ENCODE measurements at places on chromosomes 6 and 20.
A peak's percentile ranks its signal among the peaks of the same experiment; 100 is the strongest.

DNA sequence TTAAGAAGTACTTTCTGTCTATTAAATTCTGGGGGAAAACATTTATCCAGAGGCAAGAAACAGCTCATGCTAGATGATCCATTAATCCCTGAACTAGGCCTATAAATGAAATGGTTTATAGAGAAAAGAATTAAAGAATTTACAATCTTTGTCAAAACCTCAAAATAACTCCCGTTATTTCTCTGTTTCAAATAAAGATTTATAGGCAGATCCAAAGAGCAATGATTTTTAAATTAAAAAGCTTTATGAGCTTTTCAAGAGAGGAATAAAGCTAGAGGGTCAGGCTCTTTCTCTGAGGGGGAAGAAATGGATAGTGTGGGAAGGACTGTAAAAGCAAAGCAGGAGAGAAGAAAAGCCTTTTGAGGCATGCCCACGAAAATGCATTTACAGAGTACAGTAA, 82.5 kb upstream of the OGFRL1 start:
- DNase-seq = no peak

- DNase-seq = no peak
These were observed 23.2 kb downstream of the ID4 start for GRCh38 chr6:19860235-19860877.

- DNase-seq = no peak
These were observed 268.8 kb downstream of the BTBD9 start for GRCh38 chr6:38370653-38371601.

GRCh38 chr6:66605971-66606370, 898.9 kb upstream of the EYS start:
- peak; percentile 60 for DNase-seq

DNA sequence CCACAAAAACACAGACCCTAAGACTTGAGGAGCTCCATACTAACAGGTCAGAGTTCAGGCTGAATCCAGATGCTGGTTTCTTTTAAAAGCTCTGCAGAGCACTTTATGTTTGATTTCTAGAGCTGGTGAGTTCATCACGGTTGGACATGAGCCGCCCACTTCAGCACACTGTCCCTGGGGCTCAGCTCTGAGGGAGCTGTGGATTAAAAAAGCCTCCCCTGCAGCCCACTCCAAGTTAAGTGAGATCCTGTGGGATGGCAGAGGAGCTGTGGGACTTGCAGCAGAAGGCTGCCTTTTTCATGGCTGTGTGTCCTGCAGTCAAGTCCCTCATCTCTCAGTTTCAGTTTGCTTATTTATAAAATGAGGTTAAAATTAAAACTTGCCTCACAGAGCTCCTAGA, 110.5 kb downstream of the FOXO3 start:
- no peak for DNase-seq

GRCh38 chr6:121382467-121383121, 48.3 kb upstream of the TBC1D32 start:
- DNase-seq = no peak

- DNase-seq = no peak
These were observed 14.8 kb downstream of the MARCKS start for GRCh38 chr6:113871975-113872374.

- DNase-seq = no peak
These were observed 13.1 kb downstream of the NOX3 start for GRCh38 chr6:155442562-155442961.

DNA sequence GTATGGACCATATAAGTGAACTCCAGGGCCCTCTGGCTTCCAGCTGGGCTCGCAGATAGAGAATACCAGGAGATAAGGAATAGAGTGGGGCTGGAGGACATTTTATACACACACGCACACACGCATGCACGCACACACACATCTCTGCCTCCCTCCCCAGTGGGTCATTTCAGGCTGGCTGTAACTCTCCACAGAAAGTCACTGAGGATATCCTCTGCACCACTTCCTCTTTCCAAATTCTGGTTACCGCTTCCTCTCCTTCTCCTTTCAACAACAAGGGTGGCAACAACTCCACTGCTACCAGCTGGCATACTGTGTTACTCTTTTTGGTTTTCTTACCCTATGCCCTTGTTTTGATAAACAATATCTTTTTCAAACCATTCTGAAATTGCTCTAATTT, 280.2 kb downstream of the COL12A1 start:
- DNase-seq = no peak

DNA sequence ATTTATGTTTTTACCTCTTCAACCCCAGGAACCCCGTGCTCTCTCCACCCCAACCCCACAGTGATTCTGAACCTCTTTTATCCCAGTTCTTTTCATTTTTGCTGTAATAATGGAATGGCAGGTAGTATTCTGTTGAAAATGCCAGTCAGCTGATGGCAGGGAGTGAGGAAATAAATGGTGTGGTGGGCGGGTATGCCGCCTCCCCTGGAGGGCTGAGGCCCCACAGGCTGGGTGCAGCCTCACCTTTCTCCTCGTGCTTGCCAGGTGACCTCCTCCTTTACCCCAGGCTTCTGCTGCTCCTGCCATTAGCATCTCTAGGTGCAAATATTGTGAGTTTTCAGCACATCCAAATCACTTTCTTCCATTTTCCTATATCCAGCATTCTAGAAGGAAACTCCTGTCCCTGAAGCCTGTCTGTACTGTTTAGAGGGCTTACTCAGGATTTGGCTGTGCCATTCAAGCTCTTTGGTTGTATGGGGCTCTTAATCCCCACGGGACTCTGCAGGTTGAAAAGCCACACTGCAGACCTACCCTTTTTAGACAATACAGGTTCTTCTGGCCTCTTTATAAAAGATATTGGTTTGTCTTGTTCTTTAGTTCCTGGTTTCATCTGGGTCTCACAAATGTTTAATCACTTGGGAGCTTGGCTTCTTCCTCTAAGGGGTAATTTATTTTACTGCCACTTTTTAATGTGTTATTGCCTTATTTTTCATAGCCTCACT, 201.8 kb downstream of the JARID2 start:
- DNase-seq = no peak

GRCh38 chr6:46080111-46080510, 49.7 kb upstream of the ENPP4 start:
- no peak for DNase-seq

DNA sequence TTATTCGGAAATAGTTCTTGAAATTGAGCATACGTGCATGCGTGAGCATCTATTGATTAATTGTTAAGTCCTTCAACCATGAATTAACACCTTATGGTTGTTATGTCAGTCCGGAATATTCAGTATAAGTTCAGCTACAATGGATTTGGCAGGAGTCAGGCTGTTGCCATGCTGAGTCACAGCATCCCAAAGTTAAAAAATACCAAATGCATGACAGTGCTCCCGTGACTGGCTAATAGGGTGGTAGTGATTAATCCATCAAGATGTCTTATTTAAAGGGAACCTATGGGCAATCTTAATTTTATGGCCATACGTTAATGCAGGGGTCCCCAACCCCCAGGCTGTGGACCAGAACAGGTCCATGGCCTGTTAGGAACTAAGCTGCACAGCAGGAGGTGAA, 10.5 kb downstream of the RAE1 start:
- peak; percentile 80 for DNase-seq
